ENCODE measurements at places on chromosomes 5 and 9.

GRCh38 chr9:14243514-14244042 is 70.4 kb downstream of the NFIB start:
- no peak for DNase-seq

- DNase-seq, result no peak
Measured at GRCh38 chr5:148969291-148969690, 93.6 kb downstream of the SH3TC2 start.

DNA sequence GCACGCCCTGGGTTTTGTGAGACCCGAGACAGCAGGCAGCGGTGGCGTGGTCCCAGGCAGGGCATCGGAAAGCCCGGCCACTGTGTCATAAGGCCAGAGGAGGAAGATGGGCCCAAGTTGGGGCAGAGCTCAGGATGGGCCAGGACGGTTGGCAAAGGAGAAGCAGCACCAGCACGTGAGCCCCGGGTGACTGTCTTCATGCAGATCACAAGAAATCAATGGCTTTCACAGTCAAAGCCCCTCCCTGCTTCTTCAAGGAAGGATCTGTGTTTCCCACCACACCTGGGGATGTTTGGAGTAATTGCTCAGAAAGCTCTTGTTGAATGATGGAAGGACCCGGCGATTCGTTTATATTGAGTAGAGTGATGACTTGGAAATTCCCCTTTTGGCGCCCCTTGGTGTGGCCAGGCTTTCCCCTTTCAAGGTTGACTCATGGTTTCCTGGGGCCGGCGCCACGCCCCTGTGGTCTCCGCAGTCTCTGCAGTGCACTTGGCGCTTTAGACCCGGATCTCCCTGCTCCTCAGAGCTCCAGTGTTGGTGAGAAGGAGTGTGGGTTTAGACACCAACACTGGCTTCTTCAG is 52.1 kb downstream of the IL31RA start:
- DNase-seq, result peak; percentile 22

- DNase-seq, result no peak
Measured at GRCh38 chr5:37448941-37449340, 69.8 kb downstream of the WDR70 start.

- DNase-seq, result no peak
Measured at GRCh38 chr5:148972396-148972795, 90.5 kb downstream of the SH3TC2 start.

- DNase-seq, result no peak
Measured at GRCh38 chr9:72478966-72479365, 42.4 kb upstream of the TMC1 start.

GRCh38 chr9:112364761-112365160 is 15.1 kb upstream of the HSDL2 start:
- DNase-seq, result no peak

GRCh38 chr9:88979021-88979420 is 12.2 kb upstream of the S1PR3 start:
- no peak for DNase-seq

GRCh38 chr9:4098031-4098430 is 201.8 kb downstream of the GLIS3 start:
- DNase-seq, result no peak

- DNase-seq, result peak; percentile 21
Measured at GRCh38 chr5:78985725-78986223, 664 bp upstream of the ARSB start.

GRCh38 chr9:73104921-73105320 is 46.7 kb upstream of the ANXA1 start:
- DNase-seq, result no peak

GRCh38 chr9:86454701-86455615 is 100.7 kb upstream of the TUT7 start:
- peak; percentile 23 for DNase-seq

GRCh38 chr9:87793292-87793691 is 67.4 kb downstream of the CTSL start:
- no peak for DNase-seq

GRCh38 chr5:61801174-61801573 is 469.1 kb downstream of the ZSWIM6 start:
- DNase-seq, result no peak

- DNase-seq, result no peak
Measured at GRCh38 chr5:127925916-127926315, 157.7 kb upstream of the SLC12A2 start.

DNA sequence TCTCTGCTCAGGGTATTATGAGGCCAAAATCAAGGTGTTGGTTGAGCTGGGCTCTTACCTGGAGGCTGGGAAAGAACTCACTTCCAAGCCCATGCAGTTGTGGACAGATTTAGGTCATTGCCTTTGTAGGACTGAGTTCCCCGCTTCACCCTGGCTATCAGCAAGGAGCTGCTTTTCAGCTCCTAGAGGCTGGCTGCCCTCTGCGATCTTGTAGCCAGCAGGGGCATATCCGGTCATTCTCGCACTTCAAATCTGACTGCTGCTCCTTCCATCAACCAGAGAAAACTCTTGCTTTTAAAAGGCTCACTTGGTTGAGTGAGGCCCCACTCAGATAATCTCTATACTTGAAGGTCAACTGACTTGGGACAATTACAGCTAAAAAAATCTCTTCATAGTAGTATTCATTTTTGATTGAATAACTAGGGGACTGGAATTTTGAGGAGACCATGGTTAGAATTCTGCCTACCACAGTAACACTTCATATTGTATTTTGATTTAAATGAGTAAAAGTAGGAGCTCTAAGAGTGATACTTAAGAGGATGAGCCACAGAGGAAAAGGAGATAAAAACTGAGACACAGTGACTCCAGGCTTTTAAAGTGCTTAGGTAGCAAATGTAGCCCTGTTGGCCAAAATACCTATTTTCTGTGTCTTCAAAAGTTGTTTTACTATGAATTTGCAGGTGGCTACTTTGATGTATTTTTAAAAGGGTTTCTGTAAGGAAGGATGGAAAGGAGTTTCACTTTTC is 137.4 kb downstream of the CD180 start:
- peak; percentile 53 for DNase-seq
